ENCODE measurements at places on chromosomes 5 and 9.

- DNase-seq = no peak
Observed at GRCh38 chr5:914174-914573, 21.5 kb downstream of the TRIP13 start.

GRCh38 chr5:131186561-131187256 lies 16.0 kb downstream of the LYRM7 start:
- DNase-seq = no peak

- no peak for DNase-seq
Observed at GRCh38 chr5:589173-589572, 23.0 kb upstream of the CEP72 start.

GRCh38 chr5:39197556-39197955 lies 21.8 kb downstream of the FYB1 start:
- DNase-seq = no peak

DNA sequence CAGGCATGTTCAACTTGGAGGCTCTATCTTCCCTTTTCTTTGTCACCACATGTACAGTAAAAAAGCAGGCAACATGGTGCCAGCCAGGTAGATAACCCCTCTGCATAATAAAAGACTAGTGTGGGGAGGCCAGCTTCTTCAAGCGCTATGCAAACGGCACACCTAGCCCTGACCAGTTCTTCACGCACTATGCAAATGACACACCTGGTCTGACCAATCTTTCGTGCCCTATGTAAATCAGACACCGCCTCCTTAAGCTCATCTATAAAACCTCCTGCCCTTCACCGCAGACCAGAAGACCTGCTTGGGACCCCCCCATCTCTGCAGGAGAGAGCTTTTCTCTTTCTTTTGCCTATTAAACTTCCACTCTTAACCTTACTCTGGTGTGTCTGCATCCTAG lies 28.1 kb upstream of the UGCG start:
- no peak for DNase-seq
